Parietal lobe (tissue), 2 donors: ENCODE measurements at places on chromosomes 3 and 15. TPM values are rescaled to one million over a fixed set of nuclear protein-coding genes. Genes with fewer than 3 reads are reported as not detected.

UBE2E2 gene
- 58.5 TPM for total RNA-seq

EFCC1 gene
- 0.94 TPM for total RNA-seq

ATP10A gene
- 2.5 TPM for total RNA-seq

ISLR gene
- total RNA-seq: 1.6 TPM

APH1B gene
- total RNA-seq: 33.5 TPM

ZNF662 gene
- 35.7 TPM for total RNA-seq

OXTR gene
- 2.5 TPM for total RNA-seq

ARHGEF26 gene
- total RNA-seq: 11.9 TPM

HIGD2B gene
- total RNA-seq: not detected

IMPG2 gene
- 2.8 TPM for total RNA-seq

SLMAP gene
- 84.8 TPM for total RNA-seq

SMAD6 gene
- total RNA-seq: 2.5 TPM

P2RY12 gene
- 21.9 TPM for total RNA-seq

TLR9 gene
- total RNA-seq: 0.31 TPM

LDHAL6B gene
- total RNA-seq: not detected

GOLGA8T gene
- 0.31 TPM for total RNA-seq

CLPX gene
- 66.7 TPM for total RNA-seq

PRR20G gene
- not detected for total RNA-seq

CYP1A2 gene
- total RNA-seq: not detected

FHIT gene
- total RNA-seq: 4.7 TPM

PLD1 gene
- 9.1 TPM for total RNA-seq

ZNF660 gene
- 28.5 TPM for total RNA-seq

IQCF5 gene
- total RNA-seq: not detected

EXD1 gene
- 0.63 TPM for total RNA-seq

RPSA gene
- total RNA-seq: 953 TPM

DAZL gene
- total RNA-seq: not detected

COLQ gene
- total RNA-seq: 14.4 TPM

CDHR4 gene
- total RNA-seq: not detected

FAN1 gene
- total RNA-seq: 44.4 TPM

TMC3 gene
- total RNA-seq: 0.31 TPM

GHSR gene
- not detected for total RNA-seq

TMEM158 gene
- 21.3 TPM for total RNA-seq

GMNC gene
- total RNA-seq: 0.63 TPM

RPL15 gene
- 2,360 TPM for total RNA-seq

REC114 gene
- not detected for total RNA-seq

RTP1 gene
- total RNA-seq: 0.31 TPM

CKMT1B gene
- 11.9 TPM for total RNA-seq
